Naive thymus-derived CD8-positive, alpha-beta T cell (primary cell): ENCODE measurements at places on chromosomes 3 and 15. TPM values are rescaled to one million over a fixed set of nuclear protein-coding genes. Genes with fewer than 3 reads are reported as not detected.

Gene INAFM2
- total RNA-seq, result 8.1 TPM

Gene TIMP4
- total RNA-seq, result not detected

Gene IQCH
- 0.96 TPM for total RNA-seq

Gene GOLGA6A
- total RNA-seq, result 0.16 TPM

Gene RYR3
- not detected for total RNA-seq

- DNase-seq, result no peak
These were observed 40.0 kb upstream of the TUSC7 start for GRCh38 chr3:116669576-116669975.

DNA sequence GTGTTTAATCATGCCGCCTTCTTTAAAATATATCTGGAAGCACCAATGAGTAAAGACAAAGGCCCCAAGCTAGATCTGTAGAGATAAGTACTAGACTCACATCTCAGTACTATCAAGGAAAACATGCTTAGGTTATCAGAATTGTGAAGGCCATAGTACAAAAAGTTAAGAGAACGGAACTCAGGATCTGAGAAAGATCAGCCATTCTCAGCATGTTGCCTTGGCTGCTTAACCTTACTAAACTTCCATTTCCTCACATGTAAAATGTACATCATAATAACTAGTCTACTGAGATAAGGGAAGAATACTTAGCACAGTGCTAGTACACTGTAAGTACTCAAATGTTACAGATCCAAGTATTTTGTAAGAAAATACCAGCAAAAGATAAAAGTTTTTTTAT lies 7.6 kb downstream of the DNAJC19 start:
- DNase-seq, result no peak

GRCh38 chr15:85019815-85020590 lies 38.3 kb downstream of the PDE8A start:
- no peak for DNase-seq

DNA sequence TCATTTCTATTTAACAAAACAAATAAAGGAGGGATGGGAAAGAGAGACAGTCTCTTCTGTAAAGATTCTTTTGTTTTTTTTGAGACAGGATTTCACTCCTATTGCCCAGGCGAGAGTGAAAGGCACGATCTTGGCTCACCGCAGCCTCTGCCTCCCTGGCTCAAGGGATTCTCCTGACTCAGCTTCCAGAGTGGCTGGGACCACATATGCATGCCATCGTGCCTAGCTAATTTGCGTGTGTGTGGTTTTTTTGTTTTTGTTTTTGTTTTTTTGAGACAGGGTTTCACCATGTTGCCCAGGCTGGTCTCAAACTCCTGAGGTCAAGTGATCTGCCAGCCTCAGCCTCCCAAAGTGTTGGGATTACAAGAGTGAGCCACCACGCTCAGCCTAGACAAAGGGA lies 23.3 kb downstream of the STAG1 start:
- DNase-seq, result no peak

DNA sequence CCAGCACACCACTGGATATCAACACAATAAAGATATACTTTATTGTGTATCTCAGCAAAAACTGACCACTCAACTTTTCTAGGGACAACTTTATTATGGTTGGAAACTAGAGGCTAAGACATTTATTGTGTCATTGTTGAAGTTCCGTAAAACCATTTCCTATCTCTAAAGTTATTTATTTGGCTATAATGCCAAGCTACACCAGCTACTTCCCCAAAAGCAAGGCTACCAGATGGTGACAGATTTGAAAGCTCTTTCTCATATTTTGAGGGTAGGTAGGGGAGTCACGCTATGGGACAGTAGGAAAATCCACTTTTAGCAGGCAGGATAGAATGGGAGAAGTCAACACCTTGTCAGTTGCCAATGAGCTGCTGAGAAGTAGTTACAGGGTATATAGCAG lies 834.6 kb upstream of the CFAP20DC start:
- no peak for DNase-seq

- no peak for DNase-seq
These were observed 145.6 kb downstream of the LSAMP start for GRCh38 chr3:116299646-116300081.

DNA sequence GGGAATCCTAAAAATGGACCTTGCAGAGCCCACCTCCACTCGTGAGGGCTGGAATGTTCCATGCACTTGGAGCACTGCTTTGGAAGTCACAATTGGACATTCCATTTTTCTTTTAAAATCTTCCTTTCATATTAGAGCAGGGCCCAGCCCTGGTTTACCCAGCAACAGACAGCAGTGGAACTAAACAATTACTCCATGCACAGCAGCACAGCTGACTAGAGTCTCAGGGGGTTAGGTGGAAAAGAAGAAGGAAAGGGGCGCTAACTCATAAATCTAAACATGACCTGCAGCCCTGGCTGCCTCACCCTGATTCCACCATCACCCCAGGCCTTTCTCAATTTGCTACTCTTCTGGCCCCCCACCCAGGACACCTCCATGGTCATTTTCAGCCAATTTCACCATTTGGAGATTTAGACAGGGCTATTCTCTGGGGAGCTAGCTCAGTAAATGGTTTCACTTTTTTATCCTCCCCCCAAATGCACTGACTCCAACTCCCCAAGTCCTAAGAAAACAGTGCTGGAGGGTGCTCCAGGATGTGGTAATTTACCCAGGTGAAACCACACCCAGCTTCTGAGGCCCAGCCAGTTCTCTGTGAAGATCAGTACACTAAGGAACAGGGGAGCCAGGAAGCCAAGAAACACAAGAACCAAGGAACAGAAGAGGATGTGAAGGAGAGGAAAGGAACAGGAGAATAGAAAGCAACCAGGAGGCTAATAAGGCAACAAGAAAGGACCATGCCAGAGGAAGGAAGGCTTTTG lies 1.6 kb upstream of the LRRC31 start:
- no peak for DNase-seq

DNA sequence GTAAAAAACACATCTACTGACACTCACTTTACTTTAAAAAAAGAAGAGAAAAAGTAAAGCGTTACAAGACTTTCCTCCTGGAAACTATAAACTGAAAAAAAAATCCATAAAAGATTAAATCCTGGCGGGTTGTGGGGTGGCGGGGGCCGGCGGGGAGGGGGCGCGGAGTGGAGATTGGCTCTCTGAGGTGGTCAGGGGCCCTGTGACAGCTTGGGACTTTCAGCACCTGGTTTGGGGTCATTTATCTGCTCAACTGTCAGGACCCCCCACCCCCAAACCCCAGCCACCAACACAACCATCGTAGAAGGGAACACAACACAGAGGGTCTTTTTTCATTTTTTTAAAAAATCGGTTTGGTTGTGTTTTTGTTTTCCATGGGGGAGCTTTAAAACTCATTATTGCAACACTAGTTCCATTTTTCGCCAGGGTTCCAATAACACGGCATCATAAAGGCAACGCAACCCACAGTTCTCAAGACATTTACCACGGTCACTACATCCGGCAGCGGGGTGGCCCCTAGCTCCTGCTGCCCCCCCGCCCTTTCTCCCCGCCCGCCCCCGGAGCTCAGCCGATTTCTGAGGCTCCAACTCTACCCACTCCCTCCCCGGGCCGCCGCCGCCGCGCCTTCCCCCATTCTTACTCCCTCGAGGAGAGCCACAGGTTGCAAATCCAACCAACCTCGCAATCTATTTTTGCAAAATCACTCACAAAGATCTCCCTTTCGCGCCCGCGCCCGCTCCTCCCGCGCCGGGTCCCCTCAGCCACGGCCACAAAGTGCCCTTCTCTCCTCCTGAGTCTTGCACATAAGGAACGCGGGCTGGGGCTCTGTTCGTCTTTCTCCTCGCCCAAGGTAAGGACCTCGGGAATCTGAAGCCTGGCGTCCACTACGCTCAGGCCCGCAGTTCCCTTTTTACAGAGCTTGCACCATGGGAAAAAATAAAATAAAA lies 1.8 kb downstream of the BCL6 start:
- peak; percentile 19 for DNase-seq

- no peak for DNase-seq
These were observed 34.1 kb downstream of the GASK1A start for GRCh38 chr3:43013256-43013655.
